Bronchial epithelial cell (primary cell): ENCODE measurements at places on chromosomes 2 and 18. TPM values are rescaled to one million over a fixed set of nuclear protein-coding genes. Genes with fewer than 3 reads are reported as not detected.

- no peak for DNase-seq
Observed at GRCh38 chr2:236400594-236401360, 136.6 kb upstream of the ASB18 start.

The ANKRD30B gene
- total RNA-seq: not detected in 2 replicates

The ACMSD gene
- not detected in 2 replicates for total RNA-seq

GRCh38 chr2:149739171-149739882 is 151.8 kb upstream of the MMADHC start:
- peak; percentile 21 for DNase-seq

GRCh38 chr2:9086465-9086864 is 83.0 kb upstream of the MBOAT2 start:
- no peak for DNase-seq

DNA sequence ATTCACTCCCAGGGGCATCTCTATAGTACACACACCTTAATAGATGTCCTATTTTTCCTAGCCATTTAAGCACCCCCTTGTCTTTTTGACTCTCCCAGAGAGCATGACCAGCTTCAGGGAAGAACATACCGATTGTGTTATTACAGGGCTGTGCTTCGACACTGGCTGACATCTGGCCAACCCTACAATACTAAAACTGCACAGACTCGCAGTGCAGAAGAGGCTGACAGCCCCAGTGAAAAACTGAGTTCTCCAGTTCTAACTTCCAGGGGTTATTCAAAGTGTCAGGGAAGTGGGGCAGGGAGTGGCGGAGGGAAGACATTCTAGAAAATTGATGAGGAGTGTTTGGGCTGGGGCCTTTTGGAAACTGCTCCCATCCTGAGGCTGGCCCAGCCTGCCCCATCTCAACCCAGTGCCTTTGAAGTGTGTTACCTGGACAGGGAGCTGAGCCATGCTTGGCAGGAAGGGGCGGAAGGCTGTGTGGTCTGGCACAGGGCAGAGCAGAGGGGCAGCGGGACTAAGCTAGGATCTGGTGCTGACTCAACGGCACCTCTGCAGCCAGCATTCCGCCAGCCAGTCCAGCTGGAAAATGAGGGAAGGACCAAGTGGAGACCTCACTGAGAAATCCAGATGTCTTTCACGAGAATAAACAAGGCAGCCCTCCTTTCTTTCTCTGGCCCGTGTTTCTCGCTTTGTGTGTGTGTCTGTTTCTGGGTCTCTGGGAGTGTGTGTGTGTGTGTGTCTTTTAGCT is 15.4 kb upstream of the IGFBP5 start:
- no peak for DNase-seq

GRCh38 chr18:48629730-48630324 is 91.0 kb downstream of the CTIF start:
- peak; percentile 88 for DNase-seq

GRCh38 chr2:105104208-105104731 is 66.4 kb downstream of the MRPS9 start:
- peak; percentile 40 for DNase-seq

The SLC23A3 gene
- total RNA-seq: 1.3 and 1.9 TPM in 2 replicates

DNA sequence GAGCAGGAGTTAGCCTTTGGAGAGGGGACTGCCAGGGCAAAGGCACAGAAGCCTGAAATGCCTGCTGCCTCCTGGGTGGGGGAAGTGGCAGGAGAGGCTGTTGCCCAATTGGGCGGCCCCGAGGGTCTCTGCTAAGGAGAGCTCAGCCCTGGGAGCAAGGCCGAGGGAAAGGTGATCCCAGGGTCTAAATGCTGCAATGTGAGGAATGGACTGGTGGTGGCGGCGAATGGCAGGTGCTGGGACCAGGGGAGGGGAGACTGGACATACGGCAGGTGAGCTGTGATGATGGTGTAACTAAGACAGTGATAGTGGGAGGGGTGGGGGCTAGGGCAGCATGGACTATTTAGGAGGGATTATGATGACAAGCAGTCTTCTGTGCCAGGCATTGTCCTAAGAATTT is 104.0 kb downstream of the DYSF start:
- DNase-seq: no peak

DNA sequence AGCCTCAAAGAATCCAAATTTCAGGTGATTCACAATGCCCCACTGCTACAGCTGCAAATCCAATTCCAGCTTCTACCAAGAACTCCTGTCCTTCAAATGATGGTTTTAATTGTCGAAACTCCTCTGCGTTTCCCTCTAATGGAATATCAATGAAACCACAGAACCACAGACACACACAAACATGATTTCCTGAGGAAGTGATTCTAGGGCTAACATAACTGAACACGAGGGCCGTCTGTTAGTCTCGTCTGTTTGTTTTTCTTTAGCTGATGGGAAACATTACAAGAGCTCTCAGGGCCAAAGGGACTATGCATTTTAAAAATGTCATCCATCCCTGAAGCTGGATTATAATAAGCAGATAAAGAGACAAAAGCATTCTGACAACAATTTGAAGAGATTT is 59.4 kb downstream of the RNF152 start:
- DNase-seq: no peak

The NR4A2 gene
- total RNA-seq: under 0.01 and 0.26 TPM in 2 replicates

DNA sequence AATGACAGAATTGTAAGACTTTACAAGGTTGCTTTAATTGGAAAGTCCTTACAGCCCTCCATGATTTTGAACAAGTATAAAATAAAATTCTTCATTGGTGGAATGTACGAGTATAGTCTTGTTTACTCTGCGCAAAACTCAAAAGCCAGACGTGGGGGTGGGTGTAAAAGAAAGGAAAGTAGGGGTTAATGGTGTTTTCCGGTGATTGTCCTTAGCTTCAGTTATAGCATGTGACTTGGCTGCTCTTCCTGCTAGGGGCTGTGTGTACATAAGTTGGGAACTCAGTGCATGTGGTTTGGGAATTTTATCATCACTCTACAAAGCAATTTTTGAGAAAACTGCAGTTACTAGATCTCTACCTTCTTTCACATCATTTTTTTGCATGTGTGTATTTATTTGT is 82.4 kb upstream of the CAVIN2 start:
- no peak for DNase-seq

- DNase-seq: no peak
Observed at GRCh38 chr2:112846031-112846430, 9.5 kb upstream of the IL1B start.

- peak; percentile 26 for DNase-seq
Observed at GRCh38 chr2:215712871-215713790, 277.3 kb upstream of the FN1 start.

DNA sequence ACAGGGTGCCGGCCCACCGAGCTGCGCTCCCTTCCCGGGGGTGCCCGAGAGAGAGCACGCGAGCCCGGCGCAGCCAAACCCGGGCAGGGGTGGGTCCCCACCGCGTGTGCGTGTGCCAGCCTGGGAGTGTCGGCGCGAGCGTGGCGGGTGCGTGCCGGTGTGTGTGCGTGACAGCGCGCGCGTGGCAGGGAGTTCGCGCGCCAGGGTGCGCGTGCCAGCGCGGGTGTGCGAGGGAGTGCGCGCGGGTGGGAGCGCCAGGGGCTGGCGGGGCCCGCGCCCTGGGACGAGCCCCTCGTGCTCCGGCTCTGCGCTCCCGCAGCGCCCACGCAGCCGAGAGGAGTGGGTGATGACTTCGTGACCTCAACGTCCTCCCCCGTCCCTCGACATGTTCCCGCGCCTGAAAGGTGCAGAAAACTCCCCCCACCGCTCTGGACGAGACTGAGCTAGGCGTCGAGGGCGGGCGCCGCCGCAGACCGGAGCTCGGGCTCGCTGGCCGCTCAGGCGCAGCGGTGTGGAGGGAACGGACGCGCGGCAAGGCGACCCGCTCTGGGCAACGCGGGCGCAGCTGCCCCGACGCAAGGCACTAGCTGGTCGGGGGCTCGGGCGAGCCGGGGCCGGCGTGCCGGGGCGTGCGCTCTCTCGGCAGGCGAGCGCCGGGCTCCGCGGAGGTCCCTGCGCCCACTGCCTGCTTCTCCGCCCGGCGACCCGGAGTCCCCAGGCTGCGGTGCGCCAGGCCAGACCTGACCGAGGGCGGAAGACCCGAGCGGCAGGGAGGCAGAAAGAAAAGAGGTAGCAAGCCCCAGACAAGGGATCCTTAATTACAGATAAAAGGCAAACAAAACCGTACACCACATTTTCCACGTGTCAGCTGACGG is 582.8 kb downstream of the ZEB2 start:
- no peak for DNase-seq

DNA sequence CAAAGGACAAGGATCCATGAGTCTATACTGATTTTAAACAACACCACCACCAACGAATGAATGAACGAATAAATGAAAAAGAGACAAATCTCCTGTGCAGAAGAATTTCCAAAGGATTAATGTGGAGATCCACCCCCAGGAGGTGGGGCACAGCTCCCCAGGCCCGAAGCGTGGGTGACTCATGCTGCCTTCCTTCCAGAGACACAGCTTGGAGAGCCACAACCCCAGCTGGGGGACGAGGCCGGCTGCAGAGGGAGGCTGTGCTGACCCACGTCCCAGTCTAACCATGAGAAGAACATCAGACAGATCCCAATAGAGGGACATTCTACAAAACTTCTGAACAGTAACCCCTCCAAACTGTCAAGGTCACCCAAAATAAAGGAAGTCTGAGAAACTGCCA is 557.3 kb upstream of the SALL3 start:
- DNase-seq: no peak

DNA sequence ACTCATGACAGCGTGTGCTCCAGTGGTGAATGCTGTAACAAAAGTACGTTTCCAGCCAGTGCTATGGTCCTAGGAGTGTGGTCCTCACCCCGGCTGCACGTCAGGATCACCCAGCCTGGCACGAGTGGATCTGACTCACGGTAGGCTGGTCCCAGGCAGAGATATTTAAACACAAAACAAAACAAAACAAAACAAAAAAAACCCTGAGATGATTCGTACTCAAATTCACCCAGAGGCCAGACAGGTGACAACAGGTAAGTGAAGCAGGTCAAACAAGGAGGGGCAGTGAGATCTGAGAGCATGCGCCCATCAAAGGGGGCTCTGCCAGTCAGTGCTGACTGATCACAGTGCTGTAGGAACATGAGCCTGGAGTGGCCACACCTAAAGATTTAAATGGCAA is 43.2 kb downstream of the C2orf76 start:
- peak; percentile 66 for DNase-seq

DNA sequence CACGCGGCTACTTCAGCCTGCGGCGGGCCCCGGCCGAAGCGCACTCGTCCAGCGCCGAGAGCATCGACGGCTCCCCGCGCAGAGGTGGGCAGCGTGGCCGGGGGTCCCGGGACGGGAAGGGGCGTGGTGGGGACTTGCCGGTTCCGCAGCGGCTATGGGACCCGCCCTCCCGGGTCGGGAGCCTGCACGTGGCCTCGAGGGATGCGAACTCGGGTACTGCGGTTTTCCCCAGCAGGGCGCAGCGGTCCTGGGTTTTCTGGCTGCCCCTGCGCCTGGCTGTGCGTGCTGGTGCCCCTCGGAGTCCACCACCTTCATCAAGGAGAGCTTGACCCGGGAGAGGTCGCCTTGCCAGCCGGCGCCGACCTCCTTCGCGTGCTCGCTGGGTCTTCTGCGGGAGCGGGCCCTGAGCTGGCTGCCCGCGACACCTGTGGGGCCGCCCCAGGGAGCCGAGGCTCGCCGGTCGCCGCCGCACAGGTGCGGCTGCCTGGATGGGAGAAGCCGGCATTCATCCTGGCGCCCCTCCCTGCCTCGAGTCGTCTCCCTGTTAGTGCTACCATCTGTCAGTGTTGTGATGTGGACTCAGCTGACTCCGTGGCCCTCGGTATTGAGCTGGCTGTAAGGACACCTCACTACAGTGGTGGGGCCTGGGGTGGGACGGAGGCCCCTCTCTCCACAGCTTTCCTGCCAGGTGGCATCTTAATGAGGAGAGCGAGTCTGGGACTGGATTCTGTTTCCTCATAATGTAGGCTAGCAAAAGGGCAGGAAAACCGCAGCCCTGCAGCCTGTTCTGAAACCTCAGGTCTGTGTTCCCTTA is 177.3 kb downstream of the AGAP1 start:
- DNase-seq: no peak

DNA sequence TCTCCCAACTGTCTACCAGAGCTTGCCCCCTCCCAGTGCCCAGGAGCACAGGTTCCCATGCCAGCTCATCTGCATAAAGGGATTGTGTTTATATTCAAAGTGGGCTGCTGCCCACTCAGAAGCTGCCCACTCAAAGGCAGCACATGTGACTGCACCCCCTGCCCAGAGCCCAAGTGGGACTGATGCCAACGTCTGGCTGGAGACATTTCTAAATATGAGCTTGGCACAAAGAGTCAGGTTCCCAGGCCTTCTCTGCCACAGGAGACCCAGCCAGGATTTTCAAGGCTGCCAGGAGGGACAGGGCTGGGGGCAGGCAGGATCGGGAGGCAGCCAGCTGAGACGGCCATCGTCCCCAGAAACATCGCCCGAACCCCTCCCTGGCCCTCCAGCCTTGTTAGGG is 67.1 kb downstream of the ZBTB7C start:
- no peak for DNase-seq

GRCh38 chr2:51981783-51982182 is 949.9 kb upstream of the NRXN1 start:
- no peak for DNase-seq

DNA sequence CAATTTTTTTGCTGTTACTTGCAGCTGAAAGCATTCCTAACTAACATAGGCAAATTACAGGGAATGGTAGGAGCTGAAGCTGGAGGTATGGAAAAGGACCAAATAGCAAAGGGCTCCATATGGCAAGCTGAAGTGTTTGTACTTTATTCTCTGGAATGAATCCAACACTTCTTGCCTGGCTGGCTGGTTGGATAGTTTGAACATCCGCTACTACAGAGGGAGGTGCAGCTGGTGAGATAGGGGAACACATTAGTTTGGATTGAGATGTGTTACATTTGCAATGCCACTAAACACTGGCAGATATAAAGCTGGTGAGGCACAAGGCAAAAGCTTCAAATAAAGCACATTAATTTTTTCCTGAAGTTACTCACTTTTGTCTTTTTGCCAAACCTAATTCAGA is 291.5 kb downstream of the SP3 start:
- DNase-seq: no peak

The GPAT2 gene
- total RNA-seq: 0.26 and 0.79 TPM in 2 replicates

The POTEI gene
- not detected in 2 replicates for total RNA-seq

DNA sequence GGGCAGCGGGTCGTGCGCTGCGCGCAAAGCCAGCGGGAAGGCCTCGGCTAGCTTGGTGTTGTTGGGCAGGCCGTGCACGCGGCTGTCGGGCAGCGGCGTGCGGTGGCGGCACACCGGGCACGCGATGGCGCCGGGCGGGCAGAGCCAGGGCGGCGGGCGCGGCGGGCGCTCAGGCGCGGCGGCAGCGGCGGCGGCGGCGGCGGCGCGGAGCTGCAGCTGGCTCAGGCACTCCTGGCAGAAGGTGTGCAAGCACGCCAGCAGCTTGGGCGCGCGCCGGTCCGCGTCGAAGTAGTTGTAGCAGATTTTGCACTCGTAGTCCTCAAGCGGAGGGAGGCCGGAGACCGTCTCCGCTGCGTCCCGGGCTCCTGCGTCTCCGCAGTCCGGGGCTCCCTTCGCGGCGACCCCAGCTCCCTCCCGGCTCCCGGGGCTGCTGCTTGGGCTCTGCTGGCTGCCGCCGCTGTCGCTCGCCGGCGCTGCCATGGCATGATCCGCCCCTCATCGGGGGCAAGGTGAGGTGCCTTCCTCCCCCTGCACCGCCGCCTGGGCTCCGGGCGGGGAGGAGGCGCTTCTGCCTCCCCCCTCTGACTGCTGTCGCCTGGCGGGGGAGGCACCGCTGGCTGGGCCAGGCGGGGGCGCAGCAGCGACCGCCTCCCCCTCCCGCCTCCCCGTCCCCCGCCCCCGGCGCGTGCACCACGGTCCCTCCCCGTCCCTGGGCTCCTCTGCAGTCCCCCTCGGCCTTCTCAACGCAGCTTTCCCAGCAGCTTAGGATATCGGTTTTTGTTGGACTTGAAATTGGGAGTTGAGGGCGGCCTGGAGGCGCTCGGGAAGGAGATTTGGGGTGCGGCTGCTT is 21.0 kb upstream of the PAX3 start:
- DNase-seq: no peak
